Activated CD8-positive, alpha-beta memory T cell treated with anti-CD3 and anti-CD28 coated beads, Interleukin-2, amount 10 ng/mL, durations not matched to agents 7 days and 5 days (primary cell): ENCODE measurements at places on chromosomes 6 and 20. TPM values are rescaled to one million over a fixed set of nuclear protein-coding genes. Genes with fewer than 3 reads are reported as not detected.

Gene HLA-DOB
- 3.9 TPM for total RNA-seq

Gene ZNF311
- total RNA-seq: 0.26 TPM

Gene PPP1R3G
- total RNA-seq: not detected

Gene RAD21L1
- not detected for total RNA-seq

Gene NOX3
- not detected for total RNA-seq

Gene MCHR2
- not detected for total RNA-seq

Gene SYCP2L
- 0.37 TPM for total RNA-seq

Gene SIRPB1
- total RNA-seq: 8.3 TPM

Gene DNAH8
- total RNA-seq: 0.15 TPM

Gene ZSCAN23
- 0.44 TPM for total RNA-seq

Gene CCR6
- 9.1 TPM for total RNA-seq

Gene FAM120B
- 26.0 TPM for total RNA-seq

Gene GDAP1L1
- total RNA-seq: not detected

Gene ZNF341
- 7.4 TPM for total RNA-seq

Gene PTCHD4
- not detected for total RNA-seq

Gene NRSN1
- not detected for total RNA-seq

Gene TMEM14C
- total RNA-seq: 44.2 TPM

Gene PXMP4
- total RNA-seq: 15.6 TPM

Gene EFHC1
- 2.1 TPM for total RNA-seq

Gene TSPO2
- not detected for total RNA-seq

Gene MUCL3
- not detected for total RNA-seq

Gene GPLD1
- total RNA-seq: 0.42 TPM

DNA sequence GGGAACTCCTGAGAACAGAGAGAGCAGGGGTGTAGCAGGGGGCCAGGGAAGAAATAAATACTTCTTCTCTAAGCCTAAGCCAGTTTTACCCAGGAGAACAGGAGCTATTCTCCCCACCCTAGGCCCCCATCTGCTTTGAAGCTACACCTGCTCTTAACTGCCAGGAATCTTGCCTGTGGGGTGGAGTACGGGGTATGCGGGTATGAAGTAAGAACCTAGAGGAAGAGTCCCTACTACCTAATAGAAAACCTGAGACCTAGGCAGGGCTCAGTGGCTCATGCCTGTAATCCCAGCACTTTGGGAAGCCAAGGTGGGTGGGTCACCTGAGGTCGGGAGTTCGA, 1.5 kb downstream of the SLC29A1 start:
- H3K4me3 ChIP-seq: peak overlapping the region; percentile 77
- no peak overlapping the region for H3K27ac ChIP-seq
- H3K36me3 ChIP-seq: no peaks in the 10 kb centered on the region
- no peak for DNase-seq
- no peaks in the 10 kb centered on the region for H3K27me3 ChIP-seq

GRCh38 chr6:24391756-24392405, 10.9 kb upstream of the MRS2 start:
- no peaks in the 10 kb centered on the region for H3K4me1 ChIP-seq
- DNase-seq: no peak
- H3K27ac ChIP-seq: no peak overlapping the region
- no peaks in the 10 kb centered on the region for H3K36me3 ChIP-seq

- no peaks in the 10 kb centered on the region for H3K27me3 ChIP-seq
- H3K27ac ChIP-seq: peak overlapping the region; percentile 55
- H3K4me1 ChIP-seq: peaks cover 38% of the 10 kb centered on the region
- no peak for DNase-seq
Observed at GRCh38 chr20:33788351-33789049, 22.6 kb upstream of the CHMP4B start.

DNA sequence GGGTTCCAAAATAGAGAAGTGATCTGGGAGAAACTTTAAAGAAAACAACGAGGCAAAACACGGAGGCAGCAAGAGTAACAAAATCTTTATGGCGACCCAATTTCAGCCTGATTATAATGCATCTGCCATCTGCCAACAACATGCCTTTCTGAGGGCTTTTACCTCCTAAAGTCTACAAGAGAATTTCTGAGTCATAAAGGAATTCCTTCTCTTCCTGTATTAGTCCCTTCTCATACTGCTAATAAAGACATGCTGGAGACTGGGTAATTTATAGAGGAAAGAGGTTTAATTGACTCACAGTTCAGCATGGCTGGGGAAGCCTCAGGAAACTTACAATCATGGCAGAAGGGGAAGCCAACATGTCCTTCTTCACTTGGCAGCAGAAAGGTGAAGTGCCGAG, 226.6 kb downstream of the HACE1 start:
- no peak overlapping the region for H3K4me3 ChIP-seq
- no peaks in the 10 kb centered on the region for H3K4me1 ChIP-seq
- H3K27me3 ChIP-seq: peaks cover 13% of the 10 kb centered on the region
- H3K27ac ChIP-seq: no peak overlapping the region
- DNase-seq: no peak
- no peaks in the 10 kb centered on the region for H3K36me3 ChIP-seq

- H3K27ac ChIP-seq: no peak overlapping the region
- H3K27me3 ChIP-seq: no peaks in the 10 kb centered on the region
- no peak overlapping the region for H3K4me3 ChIP-seq
- H3K36me3 ChIP-seq: no peaks in the 10 kb centered on the region
- no peak for DNase-seq
Observed at GRCh38 chr6:1856381-1856780, 246.7 kb downstream of the FOXC1 start.

- peak overlapping the region; percentile 94 for H3K4me3 ChIP-seq
- peaks cover 41% of the 10 kb centered on the region for H3K4me1 ChIP-seq
- DNase-seq: peak; percentile 76
- H3K36me3 ChIP-seq: peaks cover 7% of the 10 kb centered on the region
- no peaks in the 10 kb centered on the region for H3K27me3 ChIP-seq
- peak overlapping the region; percentile 61 for H3K27ac ChIP-seq
Observed at GRCh38 chr6:43771210-43771857, 1.3 kb downstream of the VEGFA start.

GRCh38 chr6:157267109-157267611, 56.2 kb downstream of the TMEM242 start:
- no peak overlapping the region for H3K4me3 ChIP-seq
- peaks cover 4% of the 10 kb centered on the region for H3K4me1 ChIP-seq

DNA sequence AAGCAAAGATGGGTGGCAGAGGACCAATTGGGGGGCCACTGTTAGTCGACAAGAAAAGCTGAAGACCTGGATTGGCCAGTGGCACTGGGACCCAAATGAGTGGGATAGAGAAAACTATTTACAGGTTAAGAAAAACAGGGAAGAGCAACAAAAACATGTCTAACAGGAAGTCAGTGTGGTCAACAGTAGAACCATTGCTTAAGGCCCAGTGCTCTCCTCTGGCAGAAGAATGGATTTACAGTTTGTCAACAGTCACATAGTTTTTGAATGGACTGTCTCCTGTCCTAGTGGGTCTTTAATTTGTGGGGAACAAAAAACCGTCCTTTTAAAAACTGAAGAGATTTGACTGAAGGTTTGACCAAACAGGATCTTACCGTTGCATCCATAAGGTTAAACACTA, 12.1 kb upstream of the WTAP start:
- no peaks in the 10 kb centered on the region for H3K27me3 ChIP-seq
- DNase-seq: no peak
- H3K4me1 ChIP-seq: peaks cover 6% of the 10 kb centered on the region
- H3K4me3 ChIP-seq: no peak overlapping the region
- peaks cover 3% of the 10 kb centered on the region for H3K36me3 ChIP-seq

GRCh38 chr6:107582086-107582485, 92.2 kb downstream of the SOBP start:
- H3K4me1 ChIP-seq: no peaks in the 10 kb centered on the region
- H3K4me3 ChIP-seq: no peak overlapping the region
- H3K27ac ChIP-seq: no peak overlapping the region
- H3K27me3 ChIP-seq: peaks cover 28% of the 10 kb centered on the region
- DNase-seq: no peak
- H3K36me3 ChIP-seq: no peaks in the 10 kb centered on the region

DNA sequence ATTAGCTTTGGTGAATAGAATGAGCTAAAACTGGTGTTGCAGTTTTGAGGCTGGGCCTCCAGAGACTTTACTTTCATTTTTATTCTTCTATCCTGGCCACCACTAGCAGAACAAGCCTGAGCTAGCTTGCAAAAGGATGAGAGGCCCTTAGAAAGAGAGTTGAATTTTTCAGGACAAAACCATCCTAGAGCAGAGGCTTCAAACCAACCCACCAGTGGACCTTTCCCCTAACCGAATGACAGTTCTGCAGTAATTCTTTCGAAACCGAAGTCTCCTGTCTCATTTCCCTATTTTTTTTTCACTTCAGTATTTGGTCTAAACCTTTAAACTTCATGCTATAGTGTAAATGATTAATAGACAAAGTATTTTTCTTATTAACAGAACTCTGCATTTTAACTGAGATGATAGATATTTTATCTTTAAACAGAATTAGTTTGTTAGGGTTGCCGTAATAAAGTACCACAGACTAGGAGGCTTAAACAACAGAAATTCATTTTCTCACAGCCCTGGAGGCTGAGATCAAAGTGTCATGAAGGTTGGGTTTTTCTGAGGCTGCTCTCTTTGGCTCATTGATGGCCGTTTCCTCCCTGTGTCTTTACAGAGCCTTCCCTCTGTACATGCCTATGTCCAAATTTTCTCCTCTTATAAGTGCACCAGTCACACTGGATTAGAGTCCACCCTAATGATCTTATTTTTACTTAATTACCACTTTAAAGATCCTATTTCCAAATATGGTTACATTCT, 80.6 kb upstream of the PAK5 start:
- no peak overlapping the region for H3K4me3 ChIP-seq
- H3K4me1 ChIP-seq: no peaks in the 10 kb centered on the region
- H3K36me3 ChIP-seq: no peaks in the 10 kb centered on the region
- no peak for DNase-seq
- H3K27ac ChIP-seq: no peak overlapping the region

- DNase-seq: no peak
- peaks cover 65% of the 10 kb centered on the region for H3K4me1 ChIP-seq
- no peak overlapping the region for H3K27ac ChIP-seq
- H3K4me3 ChIP-seq: no peak overlapping the region
- H3K36me3 ChIP-seq: peaks cover 48% of the 10 kb centered on the region
Observed at GRCh38 chr20:58393299-58393698, 4.3 kb downstream of the VAPB start.

DNA sequence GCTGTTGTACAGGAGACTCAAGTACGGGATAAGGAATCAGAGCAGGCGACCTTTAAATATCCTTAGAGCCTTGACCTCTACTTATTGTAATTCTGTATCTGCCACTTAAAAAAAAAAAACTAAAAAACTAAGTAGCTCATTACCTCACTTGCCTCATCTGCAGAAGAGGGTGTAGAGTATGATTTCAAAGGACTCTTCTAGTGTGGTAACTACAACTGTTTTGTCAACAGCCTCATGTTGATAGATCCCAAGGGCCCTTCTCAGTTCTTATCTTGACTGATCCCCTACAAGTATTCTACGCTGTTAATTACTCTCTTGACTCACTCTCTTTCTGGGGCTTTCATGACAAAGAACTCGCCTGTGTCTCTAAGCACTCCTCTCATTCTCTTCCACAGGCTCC, 16.7 kb upstream of the PDYN start:
- H3K36me3 ChIP-seq: no peaks in the 10 kb centered on the region
- H3K27ac ChIP-seq: no peak overlapping the region
- H3K4me3 ChIP-seq: no peak overlapping the region
- peaks cover 19% of the 10 kb centered on the region for H3K27me3 ChIP-seq

DNA sequence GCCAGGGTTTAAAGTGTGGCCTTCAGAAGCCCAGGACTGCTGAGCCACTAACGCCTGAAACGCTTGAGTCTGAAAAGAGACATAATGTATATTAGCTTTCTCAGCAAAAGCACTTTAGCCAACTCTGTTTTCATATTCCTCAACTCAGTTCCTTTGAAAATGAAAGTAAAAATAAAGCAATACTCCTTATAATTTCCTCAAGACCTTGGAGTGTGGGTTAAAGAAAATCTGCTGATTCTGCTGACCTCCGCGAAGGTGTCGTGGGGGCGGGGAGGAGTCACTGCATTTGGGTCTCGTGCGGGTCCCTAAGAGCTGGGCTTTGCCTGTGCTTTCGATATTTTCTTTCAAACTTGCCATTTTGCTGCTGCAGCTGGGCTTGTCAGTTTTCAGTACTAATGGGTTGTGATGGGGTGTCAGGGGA, 142.2 kb upstream of the ARID1B start:
- H3K36me3 ChIP-seq: no peaks in the 10 kb centered on the region
- H3K4me1 ChIP-seq: peaks cover 17% of the 10 kb centered on the region
- no peak overlapping the region for H3K4me3 ChIP-seq
- no peaks in the 10 kb centered on the region for H3K27me3 ChIP-seq

DNA sequence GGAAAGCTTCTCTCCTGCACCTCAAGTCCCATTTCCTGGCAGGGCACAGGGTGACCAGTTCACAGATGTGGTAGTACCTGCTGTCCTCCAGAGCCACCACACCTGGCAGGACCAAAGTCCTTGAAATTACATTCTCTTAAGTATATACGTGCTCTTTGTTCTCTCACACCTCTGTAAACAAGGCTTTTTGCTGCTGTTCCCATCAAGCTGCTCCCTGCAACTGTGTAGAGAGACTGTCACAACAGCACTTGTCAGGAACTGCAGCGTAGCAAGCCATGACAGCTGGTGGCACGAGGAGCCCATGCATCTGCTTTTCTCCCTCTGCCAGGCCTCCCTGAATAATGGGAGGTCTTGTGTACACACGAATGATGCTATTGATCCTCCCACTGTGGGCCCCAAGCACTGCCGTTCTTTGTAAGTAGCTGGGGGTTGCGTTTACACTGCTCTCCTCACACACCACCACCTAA, 431.8 kb downstream of the CD83 start:
- no peak for DNase-seq
- H3K4me1 ChIP-seq: no peaks in the 10 kb centered on the region
- H3K4me3 ChIP-seq: no peak overlapping the region
- H3K27ac ChIP-seq: no peak overlapping the region
- H3K36me3 ChIP-seq: no peaks in the 10 kb centered on the region
- no peaks in the 10 kb centered on the region for H3K27me3 ChIP-seq

GRCh38 chr6:168571268-168571667, 130.3 kb downstream of the SMOC2 start:
- no peaks in the 10 kb centered on the region for H3K36me3 ChIP-seq
- no peaks in the 10 kb centered on the region for H3K4me1 ChIP-seq
- no peak overlapping the region for H3K4me3 ChIP-seq
- no peak for DNase-seq

GRCh38 chr6:56756791-56757587, 114.3 kb upstream of the DST start:
- no peaks in the 10 kb centered on the region for H3K4me1 ChIP-seq
- no peak overlapping the region for H3K4me3 ChIP-seq

GRCh38 chr6:7974565-7974937, 64.0 kb upstream of the TXNDC5 start:
- no peak overlapping the region for H3K27ac ChIP-seq
- no peaks in the 10 kb centered on the region for H3K4me1 ChIP-seq
- DNase-seq: no peak
